ENCODE measurements at places on chromosomes 2 and 18. TPM values are rescaled to one million over a fixed set of nuclear protein-coding genes. Genes with fewer than 3 reads are reported as not detected.
A peak's percentile ranks its signal among the peaks of the same experiment; 100 is the strongest.

DNA sequence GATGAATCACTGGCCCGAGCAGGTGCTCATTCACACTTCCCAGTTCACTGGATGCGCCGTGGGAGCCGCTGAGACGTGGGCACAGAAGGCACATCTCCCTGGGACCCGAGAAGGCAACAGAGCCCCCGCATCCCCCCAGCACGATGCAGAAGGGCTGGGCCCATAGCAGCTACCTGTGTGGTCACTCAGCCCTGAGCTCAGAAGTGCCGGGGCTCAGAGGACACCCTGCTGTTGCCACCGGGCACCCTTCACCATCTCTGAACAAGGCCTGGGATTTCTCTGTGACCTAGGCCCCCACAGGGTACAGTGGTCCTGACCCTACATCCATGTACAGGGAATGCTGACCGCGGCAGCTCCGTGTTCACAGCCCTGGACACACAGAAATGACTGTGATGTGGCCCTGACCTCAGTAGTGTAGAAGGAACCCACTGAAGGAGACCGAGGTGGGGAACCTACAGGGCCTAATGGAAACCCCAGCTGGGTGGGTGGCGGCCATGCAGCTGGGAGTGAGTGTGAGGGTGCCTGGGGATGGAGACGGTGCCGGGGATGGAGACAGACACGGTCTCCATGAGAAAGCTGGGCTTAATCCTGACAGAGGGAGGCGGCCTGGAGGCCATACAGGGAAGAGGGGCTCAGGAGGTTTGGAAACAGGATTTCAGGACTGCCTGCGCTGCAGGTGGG is 111.9 kb upstream of the OTOS start:
- DNase-seq: no peak

- no peak for DNase-seq
Measured at GRCh38 chr18:58175122-58175785, 131.2 kb downstream of the NEDD4L start.

GRCh38 chr2:230602562-230603230 is 109.9 kb upstream of the CAB39 start:
- no peak for DNase-seq

- no peak for DNase-seq
Measured at GRCh38 chr2:207506426-207506825, 23.3 kb upstream of the CREB1 start.

GRCh38 chr2:120844070-120844738 is 108.5 kb downstream of the GLI2 start:
- no peak for DNase-seq

GRCh38 chr2:183497861-183498260 is 373.6 kb downstream of the NUP35 start:
- no peak for DNase-seq

PRKCE gene
- polyA plus RNA-seq: 8.7 TPM

DNA sequence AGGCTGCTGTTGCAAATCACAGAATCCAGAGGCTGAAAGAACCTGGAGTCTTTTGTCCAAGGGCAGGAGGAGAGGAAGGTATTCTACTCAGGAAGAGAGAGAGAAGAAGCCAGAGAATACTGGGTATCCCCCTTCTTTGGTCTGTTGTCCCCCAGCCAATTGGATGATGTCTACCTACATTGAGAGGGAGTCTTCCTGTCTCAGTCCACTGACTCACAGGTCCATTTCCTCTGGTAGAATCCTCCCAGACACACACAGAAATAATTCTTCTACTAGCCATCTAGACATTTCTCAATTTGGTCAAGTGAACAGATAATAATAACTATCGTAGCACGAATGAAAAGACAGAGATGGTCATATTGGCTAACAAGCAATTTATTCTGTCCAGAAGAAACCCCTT is 416.4 kb upstream of the UBE2E3 start:
- DNase-seq: no peak

- no peak for DNase-seq
Measured at GRCh38 chr18:63162271-63163014, 157.1 kb downstream of the BCL2 start.

EGR4 gene
- not detected for polyA plus RNA-seq

RGPD4 gene
- polyA plus RNA-seq: 0.03 TPM

- DNase-seq: no peak
Measured at GRCh38 chr2:130878933-130879332, 42.2 kb downstream of the ARHGEF4 start.

- DNase-seq: no peak
Measured at GRCh38 chr18:5490753-5491480, 52.9 kb downstream of the EPB41L3 start.

- no peak for DNase-seq
Measured at GRCh38 chr18:24460388-24460787, at the start of gene HRH4. TSS of gene HRH4 (plus strand) at chr18:24460637. CDS start at chr18:24460729, 92 bp downstream.

DNA sequence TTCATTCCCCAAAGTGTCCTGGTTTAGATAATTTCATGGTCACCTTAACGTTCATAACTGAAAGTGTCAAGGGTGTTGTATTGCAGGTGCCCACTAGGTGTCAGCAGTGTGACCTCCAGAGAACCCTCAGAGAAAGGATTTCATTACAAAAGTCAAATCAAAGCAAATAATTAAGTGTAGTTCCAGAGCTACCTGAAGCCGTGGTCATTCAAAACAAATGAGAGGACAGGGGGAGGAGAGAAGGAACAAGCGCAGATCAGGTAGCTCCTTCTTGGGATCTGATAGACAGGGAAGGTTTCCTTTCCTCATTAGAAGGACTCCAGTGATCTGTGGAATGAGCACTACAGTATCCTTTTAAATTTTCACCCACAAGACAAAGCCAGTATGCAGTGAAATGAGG is at the start of gene SLC9A4:
Gene SLC9A4 (plus strand): TSS at position 207 of the 400 bp plus-strand sequence. CDS start 534 bp downstream, outside the sequence.
- peak; percentile 40 for DNase-seq

DNA sequence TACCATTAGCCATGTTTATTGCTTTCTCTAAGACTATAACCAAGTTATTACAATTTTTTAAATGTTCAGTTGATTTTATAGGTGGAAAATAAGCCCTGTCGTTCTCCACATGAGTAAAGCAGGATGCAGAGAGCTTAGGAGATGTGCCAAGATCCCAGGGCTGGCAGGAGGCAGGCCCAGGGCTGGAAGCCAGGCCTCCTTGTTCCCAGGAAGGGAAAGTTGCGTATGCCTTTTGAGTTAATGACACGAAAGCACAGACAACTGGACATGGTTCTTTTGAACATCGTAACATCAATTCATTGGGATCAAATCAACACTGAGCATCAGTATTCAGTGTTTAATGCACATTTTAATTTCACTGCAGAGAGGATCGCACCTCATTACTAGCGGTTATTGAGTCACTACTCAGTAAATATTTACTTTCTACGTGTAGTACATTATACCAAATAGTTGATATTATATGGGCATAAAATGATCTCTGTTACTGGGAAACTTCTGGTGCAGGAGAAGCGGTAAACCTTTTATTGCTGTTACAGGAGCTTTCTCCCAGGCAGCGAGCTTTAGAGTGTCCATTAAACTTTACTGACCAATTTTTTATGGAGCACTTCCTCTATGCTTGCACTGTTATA is 60.0 kb downstream of the RNF144A start:
- no peak for DNase-seq

- no peak for DNase-seq
Measured at GRCh38 chr18:49959176-49959575, 145.8 kb upstream of the ACAA2 start.

DNA sequence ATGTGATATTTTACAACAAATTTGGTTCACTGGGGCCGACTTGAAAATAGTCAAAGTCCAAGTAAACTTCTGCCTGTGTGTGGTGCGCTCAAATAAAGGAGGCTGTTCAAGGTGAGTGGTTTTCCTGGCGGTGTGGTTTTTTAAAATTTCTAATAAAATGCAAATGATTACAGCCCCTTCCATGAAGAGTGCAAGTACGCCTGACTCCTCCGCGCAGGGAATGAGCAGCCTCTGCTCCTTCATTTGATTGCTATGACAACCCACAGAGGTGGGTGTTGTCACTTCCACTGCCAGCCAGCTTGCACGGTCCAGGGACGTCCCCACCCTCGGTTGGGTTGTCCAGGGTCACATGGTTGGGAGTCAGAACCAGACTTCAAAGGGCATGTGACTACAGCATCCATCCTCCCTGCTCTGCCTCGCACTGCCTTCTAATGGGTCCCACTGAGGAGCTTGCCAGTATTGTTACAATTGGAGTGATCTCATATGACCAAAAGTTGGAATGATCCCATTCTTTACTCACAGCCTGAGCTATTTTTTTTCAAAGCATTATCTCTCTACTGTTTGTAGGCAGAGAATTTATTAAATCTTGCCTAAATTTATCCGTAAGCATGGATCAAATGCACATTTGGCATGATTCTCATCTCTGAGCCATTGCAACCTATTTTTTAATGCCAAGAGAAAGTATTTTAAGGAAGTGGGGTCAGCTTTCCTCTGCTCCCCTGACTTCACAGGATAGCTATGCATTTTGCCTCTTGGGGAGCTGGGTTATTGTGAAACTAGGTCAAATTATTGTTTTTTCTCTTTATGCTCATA is 121.3 kb downstream of the AGAP1 start:
- DNase-seq: no peak

GALNT13 gene
- 2.8 TPM for polyA plus RNA-seq

GRCh38 chr2:223068071-223068470 is 16.1 kb downstream of the KCNE4 start:
- no peak for DNase-seq

SPHKAP gene
- 4.2 TPM for polyA plus RNA-seq

- no peak for DNase-seq
Measured at GRCh38 chr18:79760348-79760747, 37.4 kb upstream of the KCNG2 start.

RESP18 gene
- not detected for polyA plus RNA-seq

DNA sequence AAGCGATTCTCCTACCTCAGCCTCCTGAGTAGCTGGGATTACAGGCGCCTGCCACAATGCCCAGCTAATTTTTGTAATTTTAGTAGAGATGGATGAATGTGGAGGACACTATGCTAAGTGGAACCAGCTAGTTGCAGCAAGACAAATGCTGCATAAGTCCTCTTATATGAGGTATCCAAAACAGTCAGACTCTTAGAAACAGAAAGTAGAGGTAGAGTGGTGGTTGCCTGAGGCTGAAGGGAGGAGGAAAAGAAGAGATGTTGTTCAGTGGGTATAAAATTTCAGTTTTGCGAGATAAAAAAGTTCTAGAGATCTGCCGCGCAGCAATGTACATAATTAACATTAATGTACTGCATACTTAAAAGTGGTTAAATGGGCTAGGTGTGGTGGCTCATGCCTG is 145.3 kb upstream of the SPRED2 start:
- DNase-seq: no peak

C1QL2 gene
- not detected for polyA plus RNA-seq

DHRS9 gene
- polyA plus RNA-seq: 0.68 TPM

KRTCAP3 gene
- polyA plus RNA-seq: 10.7 TPM

- no peak for DNase-seq
Measured at GRCh38 chr2:14199040-14199439, 433.5 kb upstream of the LRATD1 start.

DNA sequence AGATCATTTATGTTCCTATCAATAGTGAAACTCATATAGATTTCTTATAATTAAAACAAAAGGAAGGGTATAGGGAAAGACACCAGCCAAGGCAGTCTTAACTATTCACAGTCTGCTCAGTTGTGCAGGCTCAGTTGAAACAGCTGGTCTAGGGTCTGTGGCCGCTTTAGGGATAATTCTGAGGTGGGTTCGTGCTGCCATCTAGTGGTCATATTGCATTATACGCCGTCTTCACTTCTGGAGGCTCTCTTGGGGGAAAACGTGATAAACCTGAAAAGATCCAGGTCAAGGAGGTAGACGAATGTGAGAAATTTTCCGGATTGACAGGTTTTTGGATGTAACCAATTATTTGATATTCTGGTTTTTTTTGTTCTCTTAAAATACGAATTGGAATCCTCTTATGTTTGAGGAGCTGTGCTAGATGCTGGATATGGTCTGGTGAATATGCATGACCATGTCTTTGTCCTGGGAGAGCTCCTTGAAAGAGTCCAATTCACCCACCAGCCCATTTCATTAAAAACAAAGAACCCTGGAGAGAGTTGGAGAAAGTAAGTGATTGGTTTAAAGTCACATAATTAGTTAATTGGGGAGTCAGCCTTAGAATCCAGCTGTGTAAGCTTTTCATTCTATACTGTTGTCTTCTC is 492.4 kb downstream of the PLCL1 start:
- DNase-seq: peak; percentile 77

DNA sequence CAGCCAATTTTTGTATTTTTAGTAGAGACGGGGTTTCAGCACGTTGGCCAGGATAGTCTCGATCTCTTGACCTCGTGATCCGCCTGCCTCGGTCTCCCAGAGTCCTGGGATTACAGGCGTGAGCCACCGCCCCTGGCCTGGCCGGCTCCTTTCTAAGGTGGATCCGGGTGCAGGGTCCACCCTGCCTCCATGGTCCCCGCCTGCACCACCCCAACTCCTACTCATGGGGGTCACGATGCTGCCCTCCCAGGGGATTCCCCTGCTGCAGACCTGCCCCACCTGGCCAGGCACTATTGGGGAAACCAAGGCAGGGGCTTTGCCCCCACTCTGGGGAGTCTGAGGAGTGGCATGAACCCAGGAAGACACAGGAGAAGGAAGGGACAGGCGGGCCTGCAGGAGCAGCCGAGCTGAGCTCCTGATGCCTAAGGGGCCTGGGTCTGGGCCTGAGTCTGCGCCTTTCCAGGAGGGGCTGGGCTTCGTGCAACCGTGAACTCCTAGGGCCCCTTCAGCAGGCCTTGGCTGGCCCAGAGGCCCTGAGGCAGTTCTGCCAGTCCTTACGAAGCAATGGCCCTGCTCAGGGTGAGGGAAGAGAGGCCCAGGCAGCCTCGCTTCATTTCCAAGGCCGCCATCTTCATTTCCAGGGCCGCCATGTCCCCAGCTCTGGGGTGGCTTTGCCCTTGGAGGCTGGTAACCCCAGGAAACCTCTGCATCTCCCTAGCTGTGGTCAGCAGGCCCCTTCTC is 67.2 kb upstream of the SMAD7 start:
- no peak for DNase-seq

GRCh38 chr2:67378555-67378954 is 18.6 kb upstream of the ETAA1 start:
- DNase-seq: no peak

DNA sequence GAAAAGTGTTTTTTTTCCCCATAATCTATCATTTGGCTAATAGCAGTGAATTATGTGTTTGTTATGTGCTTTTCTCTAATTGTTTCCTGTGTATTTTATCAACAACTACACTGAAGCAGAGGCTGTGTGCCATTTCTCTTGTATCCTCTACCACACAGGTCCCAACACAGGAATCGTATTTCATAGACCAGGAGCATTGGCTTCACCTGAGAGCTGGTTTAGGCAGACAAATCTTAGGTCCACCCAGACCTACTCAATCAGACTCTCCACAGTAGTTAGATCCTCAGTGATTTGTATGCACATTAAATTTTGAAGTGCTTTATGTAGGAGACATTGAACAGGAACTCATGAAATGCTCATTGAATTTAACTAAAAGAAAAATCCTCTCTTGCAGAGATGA is 109.2 kb downstream of the FSHR start:
- no peak for DNase-seq

- no peak for DNase-seq
Measured at GRCh38 chr2:9639000-9639602, 8.3 kb upstream of the YWHAQ start.
